Neural progenitor cell (in vitro differentiated cells): ENCODE measurements at places on chromosomes 3 and 15. TPM values are rescaled to one million over a fixed set of nuclear protein-coding genes. Genes with fewer than 3 reads are reported as not detected.

HERC2 gene
- total RNA-seq, result 15.3 and 28.1 TPM in 2 replicates

- H3K4me1 ChIP-seq, result no peaks in the 10 kb centered on the region
- no peak for DNase-seq
- no peaks in the 10 kb centered on the region for H3K36me3 ChIP-seq
- no peak overlapping the region for H3K4me3 ChIP-seq
- no peak overlapping the region for H3K27ac ChIP-seq
Measured at GRCh38 chr3:183492849-183493179, 62.7 kb downstream of the KLHL6 start.

DNA sequence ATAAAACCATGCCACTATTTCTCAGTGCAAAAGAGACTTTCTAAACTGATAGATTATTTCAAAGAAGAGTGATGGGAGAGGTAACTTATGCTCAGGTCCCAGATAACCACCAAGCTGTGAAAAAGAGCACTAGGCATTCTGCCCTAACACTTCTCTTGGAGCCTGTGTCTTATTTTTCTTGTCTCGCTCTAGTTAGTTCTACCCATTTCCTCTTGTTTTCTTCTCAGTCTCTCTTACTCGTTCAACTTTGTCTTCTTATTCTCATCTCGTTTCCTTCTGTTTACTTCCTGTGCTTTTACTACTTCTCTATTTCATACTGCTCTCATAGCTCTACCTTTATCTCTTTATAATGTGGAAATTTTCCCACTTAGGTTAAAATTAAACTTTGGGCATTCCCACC is 91.8 kb upstream of the CGNL1 start:
- DNase-seq, result no peak
- H3K4me1 ChIP-seq, result peaks cover 14% of the 10 kb centered on the region
- H3K4me3 ChIP-seq, result no peak overlapping the region
- H3K36me3 ChIP-seq, result peaks cover 21% of the 10 kb centered on the region

BFSP2 gene
- total RNA-seq, result not detected in 2 replicates

DNA sequence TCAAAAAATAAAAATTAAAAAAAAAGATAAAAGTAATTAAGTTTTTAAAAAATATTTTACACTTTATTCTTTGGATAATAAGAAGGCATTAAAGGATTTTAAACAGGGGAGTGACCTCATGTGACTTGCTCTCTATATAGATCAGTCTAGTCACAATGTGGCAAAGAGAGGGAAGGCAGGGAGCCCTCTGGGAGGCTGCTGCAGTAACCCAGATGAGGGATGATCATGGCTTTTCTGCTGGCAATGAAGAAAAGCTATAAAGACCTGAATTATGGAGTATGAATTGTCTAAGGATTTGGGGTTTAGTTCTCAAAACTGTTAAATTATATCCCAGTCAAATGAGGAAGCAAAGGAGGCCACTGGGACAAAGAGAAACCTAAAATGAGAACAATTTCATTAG is 58.1 kb downstream of the SUMF1 start:
- H3K27ac ChIP-seq, result no peak overlapping the region
- no peaks in the 10 kb centered on the region for H3K27me3 ChIP-seq
- no peak overlapping the region for H3K4me3 ChIP-seq
- no peak for DNase-seq
- H3K36me3 ChIP-seq, result no peaks in the 10 kb centered on the region

DNA sequence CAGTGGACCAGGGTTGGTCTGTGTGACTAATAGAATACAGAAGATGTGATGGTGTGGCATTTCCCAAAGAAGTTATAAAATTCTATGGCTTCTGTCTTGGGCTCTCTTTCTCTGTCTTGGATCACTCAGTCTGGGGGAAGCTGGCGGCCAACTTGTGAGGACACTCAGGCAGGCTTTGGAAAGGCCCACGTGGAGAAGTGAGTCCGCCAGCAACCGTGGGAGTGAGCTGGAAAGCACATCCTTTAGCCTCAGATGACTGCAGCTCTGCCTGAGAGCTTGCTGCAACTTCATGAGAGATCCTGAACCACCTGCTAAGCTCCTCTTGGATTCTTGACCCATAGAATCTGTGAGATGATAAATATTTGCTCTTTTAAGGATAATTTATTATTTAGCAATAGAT is 72.0 kb upstream of the RASGRP1 start:
- no peak overlapping the region for H3K27ac ChIP-seq
- H3K4me1 ChIP-seq, result peaks cover 7% of the 10 kb centered on the region
- DNase-seq, result no peak
- no peaks in the 10 kb centered on the region for H3K36me3 ChIP-seq

PHLDB2 gene
- 12.8 and 15.9 TPM in 2 replicates for total RNA-seq

GRCh38 chr3:168096210-168096652 is 507 bp upstream of the GOLIM4 start:
- peaks cover 27% of the 10 kb centered on the region for H3K4me1 ChIP-seq
- no peaks in the 10 kb centered on the region for H3K27me3 ChIP-seq
- no peak overlapping the region for H3K27ac ChIP-seq

ANKUB1 gene
- total RNA-seq, result not detected in 2 replicates

DNA sequence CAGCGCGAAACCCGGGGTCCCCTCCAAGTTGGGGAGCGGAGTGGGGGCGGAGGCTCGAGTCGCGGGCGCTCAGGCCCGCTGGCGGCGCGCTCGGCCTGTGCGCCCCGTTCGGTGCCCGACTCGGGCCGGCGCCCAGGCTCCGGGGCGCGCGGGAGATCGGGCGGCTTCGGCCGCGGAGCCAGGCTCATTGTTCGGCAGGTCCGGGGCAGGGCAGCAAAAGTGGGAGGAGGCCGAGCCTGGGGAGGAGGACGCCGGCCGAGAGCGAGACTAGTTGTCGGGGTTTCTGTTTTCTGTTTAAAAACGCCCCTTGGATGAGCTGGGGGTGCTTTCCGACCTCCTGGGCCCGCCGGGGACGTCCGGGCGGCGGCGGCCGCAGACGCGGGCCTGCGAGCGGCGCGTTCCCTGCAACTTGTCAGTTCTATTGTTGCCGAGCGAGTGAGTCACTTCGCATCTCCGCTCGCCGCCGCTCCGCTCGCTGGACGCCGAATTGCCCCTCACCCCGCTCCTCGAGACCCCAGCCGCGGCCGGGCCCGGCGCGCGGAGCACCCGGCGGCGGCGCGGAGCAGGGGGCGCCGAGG is 676 bp downstream of the TCF12 start:
- H3K27ac ChIP-seq, result peak overlapping the region; percentile 93
- DNase-seq, result peak; percentile 87
- no peaks in the 10 kb centered on the region for H3K27me3 ChIP-seq
- peaks cover 19% of the 10 kb centered on the region for H3K36me3 ChIP-seq
- peaks cover 39% of the 10 kb centered on the region for H3K4me1 ChIP-seq
- H3K4me3 ChIP-seq, result peak overlapping the region; percentile 96

SLC28A1 gene
- total RNA-seq, result not detected in 2 replicates

GRCh38 chr3:186551387-186551786 is 7.2 kb upstream of the CRYGS start:
- no peak for DNase-seq
- H3K27ac ChIP-seq, result no peak overlapping the region
- H3K4me1 ChIP-seq, result no peaks in the 10 kb centered on the region

MYL3 gene
- total RNA-seq, result not detected in 2 replicates

GRCh38 chr3:135491491-135492205 is 473.9 kb upstream of the PPP2R3A start:
- H3K27ac ChIP-seq, result no peak overlapping the region
- no peaks in the 10 kb centered on the region for H3K27me3 ChIP-seq
- no peaks in the 10 kb centered on the region for H3K4me1 ChIP-seq

- DNase-seq, result no peak
- no peaks in the 10 kb centered on the region for H3K27me3 ChIP-seq
- H3K36me3 ChIP-seq, result no peaks in the 10 kb centered on the region
Measured at GRCh38 chr3:149801195-149801594, 8.8 kb upstream of the ANKUB1 start.

DNA sequence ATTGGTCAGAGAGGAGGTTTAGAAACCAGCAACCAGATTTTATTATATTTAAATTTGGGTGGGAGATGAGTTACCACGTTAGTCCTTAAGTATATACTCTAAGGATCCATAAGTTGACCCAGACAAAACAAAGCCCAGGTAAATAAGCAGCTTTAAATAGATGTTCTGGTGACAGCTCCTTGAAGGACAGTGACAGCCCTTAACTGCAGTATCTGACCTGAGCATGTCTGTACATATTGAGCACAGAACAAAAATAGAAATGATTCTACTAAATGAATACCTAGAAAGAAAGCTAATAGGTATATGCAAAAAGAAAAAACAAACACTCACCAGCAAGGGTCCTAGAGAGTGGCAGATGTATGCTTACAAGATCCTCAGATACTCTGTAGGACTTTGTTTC is 63.0 kb downstream of the UBR1 start:
- H3K27ac ChIP-seq, result no peak overlapping the region
- no peak overlapping the region for H3K4me3 ChIP-seq
- no peaks in the 10 kb centered on the region for H3K27me3 ChIP-seq
- no peaks in the 10 kb centered on the region for H3K36me3 ChIP-seq
- no peak for DNase-seq

- no peak overlapping the region for H3K4me3 ChIP-seq
- H3K27me3 ChIP-seq, result no peaks in the 10 kb centered on the region
- DNase-seq, result no peak
Measured at GRCh38 chr3:37922721-37923568, 61.3 kb downstream of the CTDSPL start.

- H3K36me3 ChIP-seq, result no peaks in the 10 kb centered on the region
- no peaks in the 10 kb centered on the region for H3K4me1 ChIP-seq
- H3K27me3 ChIP-seq, result no peaks in the 10 kb centered on the region
- no peak for DNase-seq
- no peak overlapping the region for H3K4me3 ChIP-seq
- H3K27ac ChIP-seq, result no peak overlapping the region
Measured at GRCh38 chr3:131402391-131403039, 20.9 kb downstream of the NUDT16 start.

GRCh38 chr15:79965846-79966630 is 5.0 kb downstream of the BCL2A1 start:
- no peak for DNase-seq
- no peaks in the 10 kb centered on the region for H3K27me3 ChIP-seq
- no peak overlapping the region for H3K27ac ChIP-seq
- H3K4me3 ChIP-seq, result no peak overlapping the region

DNA sequence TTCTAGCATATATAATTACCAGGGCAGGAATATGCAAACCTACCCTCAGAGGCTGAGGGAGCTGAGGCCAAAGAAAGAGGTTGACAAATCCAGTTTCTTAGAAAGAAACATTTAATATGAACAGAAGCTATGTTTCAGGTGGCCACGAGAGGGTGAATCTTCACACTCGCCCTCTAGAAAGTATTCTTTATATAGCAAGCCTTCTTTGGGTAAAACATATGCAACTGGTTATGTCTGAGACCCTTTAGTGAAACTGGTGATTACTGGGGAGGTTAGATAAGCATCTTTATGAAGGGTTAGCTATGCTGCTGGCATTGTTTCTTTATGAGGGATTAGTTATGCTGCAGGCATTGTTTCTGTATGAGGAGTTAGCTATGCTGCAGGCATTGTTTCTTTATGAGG is 50.7 kb upstream of the GOLGA6L2 start:
- H3K27me3 ChIP-seq, result no peaks in the 10 kb centered on the region
- H3K36me3 ChIP-seq, result no peaks in the 10 kb centered on the region
- no peak overlapping the region for H3K27ac ChIP-seq
- peak; percentile 19 for DNase-seq
- H3K4me3 ChIP-seq, result no peak overlapping the region

HRH1 gene
- 0.09 and 0.19 TPM in 2 replicates for total RNA-seq

DNA sequence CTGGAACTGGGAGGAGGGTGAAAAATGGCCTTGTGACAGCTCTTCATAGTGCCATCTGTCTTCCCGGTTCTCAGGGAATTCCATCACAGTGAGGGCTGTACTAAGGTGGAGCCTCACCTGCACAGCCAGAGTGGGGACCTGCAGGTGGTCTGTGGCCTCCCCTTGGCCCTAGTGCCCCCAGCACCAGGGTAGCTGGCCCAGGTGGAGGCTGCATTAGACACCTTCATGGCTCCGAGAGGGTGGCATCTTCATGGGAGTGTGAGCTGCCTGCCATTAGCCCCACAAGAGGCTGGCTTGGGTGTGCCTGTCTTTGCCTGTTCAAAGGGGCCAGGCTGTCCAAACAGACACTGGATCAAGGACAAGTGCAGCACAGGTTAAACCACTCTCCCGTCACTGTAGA is 95.5 kb upstream of the PRR23E start:
- H3K27ac ChIP-seq, result no peak overlapping the region
- no peak overlapping the region for H3K4me3 ChIP-seq
- H3K4me1 ChIP-seq, result peaks cover 6% of the 10 kb centered on the region
- no peaks in the 10 kb centered on the region for H3K36me3 ChIP-seq

DNA sequence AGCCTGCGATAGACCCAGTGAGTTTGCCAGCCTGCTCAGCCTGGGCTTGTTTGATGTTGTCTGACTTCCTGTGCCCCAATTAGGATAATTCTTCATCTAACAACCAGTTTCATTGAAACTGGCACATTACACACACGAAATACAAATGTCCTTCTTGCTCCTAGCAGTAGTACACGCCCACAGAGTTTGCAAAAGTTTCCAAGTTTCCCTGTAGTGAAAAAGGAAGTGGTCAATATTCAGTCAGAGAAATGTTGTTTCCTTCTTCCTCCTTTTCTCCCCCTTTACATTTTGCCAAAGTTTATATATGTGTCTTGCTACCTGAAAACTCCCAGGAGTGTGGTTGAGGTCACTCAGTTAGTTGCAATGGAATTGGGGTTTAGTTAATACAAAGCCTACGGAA is 58.4 kb upstream of the LRTM1 start:
- DNase-seq, result no peak
- H3K27ac ChIP-seq, result no peak overlapping the region
- H3K27me3 ChIP-seq, result no peaks in the 10 kb centered on the region
- H3K4me1 ChIP-seq, result peaks cover 24% of the 10 kb centered on the region
- H3K4me3 ChIP-seq, result no peak overlapping the region

- H3K4me1 ChIP-seq, result peaks cover 4% of the 10 kb centered on the region
- no peak for DNase-seq
- H3K4me3 ChIP-seq, result no peak overlapping the region
- H3K27me3 ChIP-seq, result no peaks in the 10 kb centered on the region
- no peak overlapping the region for H3K27ac ChIP-seq
- no peaks in the 10 kb centered on the region for H3K36me3 ChIP-seq
Measured at GRCh38 chr3:169931747-169932520, 20.6 kb downstream of the SAMD7 start.

SECISBP2L gene
- 30.3 and 44.0 TPM in 2 replicates for total RNA-seq

GRCh38 chr15:25772500-25772899 is 90.6 kb downstream of the ATP10A start:
- H3K27me3 ChIP-seq, result no peaks in the 10 kb centered on the region
- H3K4me3 ChIP-seq, result no peak overlapping the region
- peaks cover 16% of the 10 kb centered on the region for H3K4me1 ChIP-seq

RBPMS2 gene
- total RNA-seq, result 0.15 and 1.8 TPM in 2 replicates

GOLGA8T gene
- total RNA-seq, result not detected in 2 replicates

- H3K36me3 ChIP-seq, result no peaks in the 10 kb centered on the region
- no peak for DNase-seq
- peaks cover 9% of the 10 kb centered on the region for H3K4me1 ChIP-seq
Measured at GRCh38 chr3:12750223-12750622, 8.8 kb downstream of the TMEM40 start.

DNA sequence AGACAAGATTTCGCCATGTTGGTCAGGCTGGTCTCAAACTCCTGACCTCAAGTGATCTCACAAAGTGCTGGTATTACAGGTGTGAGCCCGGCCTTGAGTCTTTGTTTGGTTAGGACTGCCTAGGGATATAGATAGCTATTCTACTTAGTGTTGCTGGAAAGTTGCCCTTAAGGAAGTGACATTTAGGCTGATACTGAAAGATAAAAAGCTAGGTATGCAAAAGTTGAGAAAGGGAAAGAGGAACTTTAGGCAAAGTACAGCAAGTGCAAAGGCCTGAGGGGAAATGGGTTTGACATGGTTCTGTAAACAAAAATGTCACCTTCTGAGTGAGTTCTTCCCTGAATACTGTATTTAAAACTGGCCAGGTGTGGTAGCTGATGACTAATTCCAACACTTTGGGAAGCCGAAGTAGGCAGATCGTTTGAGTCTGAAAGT is 111.5 kb downstream of the ZNF609 start:
- peaks cover 7% of the 10 kb centered on the region for H3K4me1 ChIP-seq
- no peak for DNase-seq
- H3K27ac ChIP-seq, result no peak overlapping the region
- no peaks in the 10 kb centered on the region for H3K27me3 ChIP-seq
- H3K36me3 ChIP-seq, result no peaks in the 10 kb centered on the region

CHL1 gene
- 0.49 and 0.59 TPM in 2 replicates for total RNA-seq
